ENCODE measurements at places on chromosomes 2 and 18.
A peak's percentile ranks its signal among the peaks of the same experiment; 100 is the strongest.

DNA sequence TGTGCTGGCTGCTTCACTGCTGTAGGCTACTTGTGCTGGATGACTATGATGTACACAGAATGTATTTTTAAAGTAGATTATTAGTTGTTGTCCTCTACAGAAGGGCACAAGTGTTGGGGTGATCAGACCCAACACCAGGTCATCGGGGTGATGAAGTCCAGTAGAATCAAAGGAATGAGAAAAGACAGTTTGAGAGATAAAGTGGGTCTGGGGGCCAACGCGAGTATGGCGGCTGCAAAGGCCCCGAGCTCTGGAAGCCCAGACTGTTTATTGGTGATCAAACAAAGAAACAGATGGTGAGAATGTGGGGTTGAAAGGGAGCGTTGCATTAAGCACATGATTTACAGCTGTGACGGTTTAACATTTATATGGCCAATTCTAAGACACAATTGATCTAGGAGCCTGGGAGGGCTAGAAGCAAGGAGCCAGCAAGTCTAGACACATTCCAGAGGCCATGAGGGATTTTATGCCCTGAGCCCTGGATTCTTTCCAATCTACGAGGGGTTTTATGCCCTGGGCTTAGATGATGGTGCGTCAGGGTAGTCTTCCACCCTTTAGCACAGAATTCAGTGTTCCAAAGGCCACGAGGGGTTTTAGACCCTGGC lies 153.5 kb downstream of the AGPS start:
- DNase-seq: no peak

DNA sequence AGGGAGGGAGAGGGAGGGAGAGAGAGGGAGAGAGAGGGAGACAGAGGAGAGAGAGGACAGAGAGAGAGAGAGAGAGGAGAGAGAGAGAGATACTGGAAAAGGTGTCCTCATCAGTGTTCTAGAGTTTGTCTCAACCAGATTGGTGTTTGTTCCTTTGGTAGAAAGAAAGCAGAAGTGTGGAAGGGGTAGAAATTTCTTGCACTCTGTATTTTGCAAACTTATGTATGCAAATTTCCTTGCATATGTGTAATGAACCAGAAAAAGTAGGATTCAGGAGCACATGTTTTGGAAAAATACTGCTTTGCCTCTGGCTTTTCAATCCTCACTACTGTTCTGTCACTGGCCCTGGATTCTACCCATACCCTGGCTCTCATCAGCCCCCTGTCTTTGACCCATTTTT lies 1.1 kb upstream of the SP140 start:
- no peak for DNase-seq

- DNase-seq: no peak
These were observed 60.1 kb upstream of the RBBP8 start for GRCh38 chr18:22872900-22873537.

- DNase-seq: peak; percentile 97
These were observed 114.8 kb downstream of the NEB start for GRCh38 chr2:151619337-151619989.

Data from pulmonary artery endothelial cell (primary cell).